Effector CD4-positive, alpha-beta T cell (primary cell): ENCODE measurements at places on chromosomes 1 and 21.

- DNase-seq = no peak
These were observed 340.2 kb downstream of the PTPRU start for GRCh38 chr1:29576510-29576909.

GRCh38 chr1:95532335-95532734 lies 298.3 kb downstream of the RWDD3 start:
- DNase-seq = no peak

GRCh38 chr1:159122005-159122621 lies 45.5 kb upstream of the AIM2 start:
- no peak for DNase-seq

DNA sequence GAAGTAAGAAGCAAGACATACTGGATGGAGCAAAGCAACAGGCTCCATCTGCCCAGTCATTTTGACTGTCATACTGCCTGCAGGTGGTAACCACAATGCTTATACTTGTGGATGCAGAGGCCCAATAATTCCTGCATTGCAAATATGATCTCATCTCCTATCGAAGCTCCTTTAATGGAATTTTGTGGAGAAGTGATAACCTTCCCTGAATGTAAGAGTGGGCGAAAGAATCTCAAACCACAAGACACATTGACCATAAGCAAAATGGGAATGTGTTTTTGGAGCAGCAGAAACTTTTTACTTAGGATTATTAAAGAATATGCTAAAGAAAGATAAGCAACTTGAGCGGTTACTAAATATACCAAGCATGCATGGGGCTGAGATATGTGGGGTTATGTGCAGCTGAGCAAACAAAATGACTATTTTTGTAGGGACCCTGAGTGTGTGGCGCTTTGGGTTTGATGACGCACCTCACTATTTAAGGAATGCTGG lies 77.4 kb upstream of the BACH1 start:
- DNase-seq = no peak

DNA sequence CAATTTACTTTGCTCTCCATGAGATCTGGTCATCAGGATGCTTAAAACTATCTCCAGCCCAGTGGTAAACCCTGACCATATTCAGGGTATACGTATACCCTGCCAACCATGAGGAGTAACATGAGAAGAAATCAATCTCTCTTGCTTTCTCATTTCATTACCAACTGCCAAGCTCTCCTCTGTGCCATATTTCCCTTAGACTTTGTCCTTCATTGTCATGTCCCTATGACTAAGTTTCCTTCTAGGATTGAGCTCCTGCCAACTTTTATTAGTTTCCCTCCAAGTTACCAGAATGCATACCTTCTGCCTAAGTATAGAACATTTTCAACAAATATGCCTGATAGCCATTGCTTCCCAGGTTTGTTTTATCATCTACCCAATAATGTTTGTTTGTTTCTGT lies 1113.9 kb upstream of the B3GALT2 start:
- DNase-seq = no peak

DNA sequence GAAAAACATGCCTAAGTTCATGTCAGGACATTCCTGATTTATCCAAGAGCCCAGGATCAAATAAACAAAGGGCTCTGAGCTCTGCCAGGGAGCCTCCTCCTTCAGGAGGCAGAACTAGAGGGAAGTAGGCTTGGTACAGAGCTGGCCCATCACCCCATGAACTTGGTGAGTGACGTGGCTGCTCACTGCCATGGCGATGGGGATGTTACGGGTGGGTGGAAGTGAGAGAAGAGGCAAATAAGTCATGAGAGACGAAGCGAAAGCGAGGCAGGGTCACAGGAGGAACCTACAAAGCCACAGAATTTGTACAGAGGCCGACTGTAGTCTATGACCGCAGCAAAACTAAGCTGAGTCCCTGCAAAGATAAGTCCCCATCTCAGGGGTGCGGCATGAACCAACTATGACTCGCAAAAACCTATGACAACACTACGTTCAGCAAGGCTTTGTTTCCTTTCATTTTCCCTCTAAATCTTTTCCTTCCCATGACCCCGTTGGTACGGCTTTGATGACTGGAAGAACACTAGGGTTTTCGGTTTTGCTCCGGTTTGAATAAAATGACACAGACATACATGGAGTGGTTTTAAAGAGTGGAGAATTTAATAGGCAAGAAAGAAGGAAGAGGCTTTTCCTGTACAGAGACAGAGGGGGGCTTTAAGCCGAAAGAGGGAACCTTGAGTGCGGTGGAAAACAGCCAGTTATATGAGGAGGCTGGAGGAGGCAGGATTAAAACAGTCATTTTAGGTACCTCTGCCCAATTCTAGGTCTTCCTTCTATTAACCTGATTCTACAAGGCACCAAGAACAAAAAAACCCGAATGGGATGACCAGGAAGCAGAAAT lies 74.1 kb downstream of the CD46 start:
- peak; percentile 73 for DNase-seq

- DNase-seq = no peak
These were observed 62.8 kb downstream of the NGF start for GRCh38 chr1:115275216-115275615.

DNA sequence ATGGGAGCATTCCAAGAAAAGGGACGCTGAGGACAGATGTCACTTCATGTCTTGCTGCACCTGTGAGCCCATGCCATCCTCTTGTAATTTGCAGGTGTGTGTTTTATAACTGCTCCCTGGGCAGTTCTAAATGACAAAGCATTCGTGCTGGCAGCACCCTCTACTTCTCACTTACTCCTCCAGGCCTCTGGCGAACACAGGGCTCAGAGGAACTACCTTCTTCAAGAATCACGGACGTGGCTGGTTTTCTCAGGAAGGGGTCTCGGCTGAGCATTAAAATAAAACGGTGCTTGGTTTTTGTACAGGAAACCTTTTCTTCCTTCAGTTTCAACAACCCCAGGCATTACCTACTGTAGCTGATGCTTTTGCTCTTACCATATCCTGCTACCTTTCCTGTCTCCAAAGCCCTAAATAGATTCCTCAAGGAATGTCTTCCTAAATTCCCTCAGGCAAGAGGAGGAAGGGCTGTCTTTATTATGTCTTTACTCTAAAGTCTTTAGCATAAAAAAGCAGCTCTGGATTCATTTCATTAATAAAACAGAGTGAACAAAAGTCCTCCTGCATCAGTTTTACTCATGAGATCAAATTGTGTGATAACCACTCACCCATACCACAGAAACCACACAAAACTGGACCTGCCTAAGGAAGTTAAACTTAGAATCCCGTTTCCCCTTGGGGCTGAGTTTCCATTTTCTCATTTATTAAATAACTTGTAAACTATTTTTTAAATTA lies 79.0 kb upstream of the MAP10 start:
- no peak for DNase-seq

GRCh38 chr21:41478319-41479177 lies 29.4 kb downstream of the TMPRSS2 start:
- no peak for DNase-seq

DNA sequence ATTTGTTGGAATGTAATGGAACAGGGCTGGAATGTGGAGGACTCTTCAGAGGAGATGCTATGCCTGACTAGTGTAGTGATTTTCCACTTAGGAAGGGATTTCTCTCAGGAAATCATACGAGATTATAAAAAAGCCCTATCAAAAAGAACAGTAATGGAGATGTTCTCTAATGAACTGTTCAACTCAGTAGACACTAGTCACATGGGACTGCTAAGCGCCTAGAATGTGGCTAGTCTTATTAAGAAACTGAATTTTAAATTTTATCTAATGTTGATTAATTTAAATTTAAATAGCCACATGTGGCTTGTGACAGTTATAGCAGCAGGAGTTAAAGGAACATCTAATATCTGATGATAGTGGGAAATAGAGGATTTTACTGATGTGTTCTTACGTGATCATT lies 94.0 kb downstream of the SLC35F3 start:
- DNase-seq = no peak

DNA sequence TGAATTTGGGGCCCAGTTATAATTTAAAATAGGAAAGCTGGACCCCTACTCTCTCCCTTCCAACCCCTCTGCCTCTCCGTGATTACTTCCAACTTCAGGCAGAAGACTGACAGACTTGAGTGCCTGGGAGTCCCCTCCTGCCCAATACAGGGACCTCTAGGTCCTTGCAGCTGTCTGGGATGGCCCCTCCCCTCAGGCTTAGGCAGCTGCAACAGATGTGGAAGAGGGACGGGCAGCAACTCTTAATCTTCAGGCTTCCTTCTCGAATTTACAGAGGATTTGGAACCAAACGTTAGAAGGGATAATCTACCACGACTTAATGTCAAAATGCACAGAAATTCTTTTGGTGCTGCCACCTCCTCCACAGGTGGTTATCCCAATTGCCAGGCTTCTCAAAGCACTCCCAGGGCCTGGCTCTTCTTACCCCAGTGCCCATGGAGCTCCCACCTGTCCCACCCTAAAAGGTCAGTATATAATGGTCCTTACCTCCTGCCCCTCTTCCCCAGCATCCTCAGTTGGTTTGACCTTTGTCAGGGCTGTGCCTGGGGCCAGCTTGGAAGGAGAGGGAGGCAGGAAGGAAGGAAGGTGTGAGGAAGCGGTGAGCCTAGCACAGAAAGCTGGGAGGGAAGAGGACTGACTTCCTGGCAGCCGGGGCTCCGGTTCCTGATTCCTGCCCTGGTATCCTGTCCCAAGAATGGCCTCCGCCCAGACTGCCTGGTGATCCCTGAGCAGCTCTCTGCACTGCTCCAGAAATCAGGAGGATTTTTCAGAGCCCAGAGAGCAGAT lies 2.8 kb downstream of the PEA15 start:
- DNase-seq = no peak

DNA sequence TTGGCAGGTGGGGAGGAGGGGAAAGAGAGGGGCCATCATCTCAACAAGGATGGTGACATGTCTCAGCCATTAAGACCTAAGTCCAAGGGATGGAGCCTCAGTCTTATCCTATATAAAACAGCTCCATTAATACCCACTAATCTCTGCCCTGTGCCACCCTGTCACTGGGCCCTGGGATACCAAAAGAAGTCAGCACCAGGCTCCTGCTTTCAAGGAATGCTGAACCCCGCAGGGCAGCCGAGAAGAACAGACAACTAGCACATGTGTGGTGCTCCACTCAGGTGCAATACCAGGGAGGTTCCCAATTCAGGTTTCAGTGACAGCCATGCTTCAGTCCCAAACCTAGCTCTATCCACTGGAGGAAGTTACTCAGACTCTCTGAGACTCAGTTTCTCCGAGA lies 128.4 kb downstream of the GRIK3 start:
- no peak for DNase-seq

DNA sequence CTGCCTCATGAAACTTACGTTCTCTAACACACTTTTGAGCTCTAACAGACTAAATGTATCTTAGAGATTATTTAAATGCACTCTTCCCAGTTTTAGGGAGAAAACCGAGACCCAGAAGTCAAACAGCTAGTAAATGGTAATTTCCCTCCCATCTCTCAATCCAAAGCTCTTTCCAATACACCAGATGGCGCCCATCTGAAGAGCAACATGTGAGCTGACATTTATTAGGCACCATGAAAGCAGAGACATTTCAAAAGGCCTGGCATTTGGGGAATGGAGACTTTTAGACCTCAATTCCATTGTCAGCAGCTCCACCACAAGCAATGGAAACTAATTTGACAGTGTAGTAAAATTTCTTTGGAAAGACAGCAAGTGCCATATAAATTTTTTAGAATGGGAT lies 191.4 kb downstream of the DAB1 start:
- DNase-seq = no peak

DNA sequence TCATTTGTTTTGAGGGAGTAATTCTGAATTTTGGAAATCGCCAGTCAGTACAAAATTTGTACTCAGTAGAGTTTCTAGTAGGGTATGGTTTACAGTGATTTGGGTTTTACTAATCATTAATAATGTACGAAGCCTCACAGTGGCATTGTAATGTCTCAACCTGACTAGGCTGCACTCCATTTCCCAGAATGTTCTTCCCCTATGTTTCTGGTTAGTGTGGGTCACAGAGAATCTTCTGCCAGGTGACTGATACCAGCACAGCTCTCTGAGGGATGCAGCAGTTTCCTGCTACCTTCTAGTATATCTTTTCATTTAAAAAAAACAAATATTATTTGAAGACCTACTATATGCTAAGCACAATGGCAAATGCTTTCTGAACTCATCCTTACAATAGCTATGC lies 112.9 kb downstream of the PTPN14 start:
- DNase-seq = no peak

DNA sequence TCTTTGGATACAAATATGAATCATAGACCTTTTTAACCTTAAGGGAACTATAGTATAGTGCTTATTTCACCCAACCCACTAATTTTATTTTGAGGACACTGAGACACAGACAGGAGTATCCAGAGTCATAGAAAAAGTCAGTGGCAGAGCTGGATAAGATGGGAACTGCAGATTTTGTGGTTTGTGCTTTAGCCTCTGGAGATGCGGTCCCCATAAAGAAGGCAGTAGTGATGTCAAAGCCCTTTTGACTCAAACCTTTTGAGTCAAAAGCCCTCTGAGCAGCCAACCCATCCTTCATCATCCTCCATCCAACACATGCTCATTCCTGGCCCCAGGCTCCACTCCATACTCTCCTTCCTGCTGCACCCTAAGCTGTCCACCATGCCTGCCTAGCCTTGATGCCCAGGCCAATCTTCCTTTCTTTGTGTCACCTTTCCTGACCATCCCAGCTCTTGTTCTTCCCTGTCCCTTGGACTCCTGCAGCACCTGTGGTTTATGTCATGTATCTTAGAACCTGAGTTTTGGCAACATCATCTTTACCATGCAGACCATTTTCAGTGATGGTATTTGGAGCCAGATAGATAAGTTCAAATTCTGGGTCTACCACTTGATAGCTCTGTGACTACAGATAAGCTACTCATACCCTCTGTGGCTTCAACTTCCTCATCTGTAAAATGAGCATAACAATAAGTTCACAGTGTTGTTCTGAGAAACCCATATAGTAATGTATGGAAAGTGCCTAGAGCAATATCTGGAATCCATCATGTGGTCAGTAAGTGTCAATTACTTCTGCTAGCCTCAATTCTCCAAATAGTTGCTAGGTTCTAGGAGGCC lies 20.1 kb downstream of the SLAMF1 start:
- DNase-seq = no peak
